ENCODE measurements at places on chromosomes 5 and 9.
A peak's percentile ranks its signal among the peaks of the same experiment; 100 is the strongest.

GRCh38 chr5:108642170-108642906, 105.4 kb upstream of the FER start:
- peak; percentile 68 for DNase-seq

DNA sequence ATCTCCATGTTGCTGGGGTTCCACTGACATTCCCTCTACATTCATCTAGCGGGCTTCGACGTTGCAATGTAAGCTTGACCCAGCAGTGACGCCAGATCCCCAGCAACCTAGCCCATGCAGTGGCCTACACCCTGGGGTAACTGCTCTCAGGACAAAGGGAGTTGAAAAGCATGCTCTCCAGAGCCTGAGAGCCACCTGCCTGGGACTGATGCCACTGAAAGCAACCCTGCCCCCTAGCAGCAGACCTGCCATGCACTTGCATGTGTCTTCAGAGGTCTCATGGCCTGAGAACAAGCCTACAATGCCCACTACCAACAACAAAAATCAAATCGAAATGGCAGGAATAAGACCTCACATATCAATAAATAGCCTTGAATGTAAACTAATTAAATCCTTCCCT, 330.3 kb downstream of the TRIM36 start:
- no peak for DNase-seq

DNA sequence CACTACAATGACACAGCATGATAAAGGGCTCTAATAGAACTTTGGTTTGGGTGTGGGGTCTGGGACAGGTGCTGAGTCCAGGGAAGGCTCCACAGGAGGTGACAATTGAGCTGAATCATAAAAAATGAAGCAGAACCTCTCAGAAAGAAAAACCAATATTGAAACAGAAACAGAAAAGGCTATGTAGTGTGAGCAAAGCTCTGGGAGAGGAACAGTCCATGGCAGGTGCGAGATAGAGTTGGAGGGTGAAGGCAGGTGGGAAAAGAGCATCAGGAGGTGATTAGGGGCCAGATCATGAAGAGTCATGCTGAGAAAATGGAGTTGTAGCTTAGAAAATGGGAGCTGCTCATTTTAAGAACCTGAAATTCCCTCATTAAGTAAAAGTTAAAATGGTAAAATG, 164.9 kb downstream of the KCTD16 start:
- no peak for DNase-seq

- DNase-seq = no peak
These were observed 253.8 kb downstream of the ENC1 start for GRCh38 chr5:74386571-74387334.

DNA sequence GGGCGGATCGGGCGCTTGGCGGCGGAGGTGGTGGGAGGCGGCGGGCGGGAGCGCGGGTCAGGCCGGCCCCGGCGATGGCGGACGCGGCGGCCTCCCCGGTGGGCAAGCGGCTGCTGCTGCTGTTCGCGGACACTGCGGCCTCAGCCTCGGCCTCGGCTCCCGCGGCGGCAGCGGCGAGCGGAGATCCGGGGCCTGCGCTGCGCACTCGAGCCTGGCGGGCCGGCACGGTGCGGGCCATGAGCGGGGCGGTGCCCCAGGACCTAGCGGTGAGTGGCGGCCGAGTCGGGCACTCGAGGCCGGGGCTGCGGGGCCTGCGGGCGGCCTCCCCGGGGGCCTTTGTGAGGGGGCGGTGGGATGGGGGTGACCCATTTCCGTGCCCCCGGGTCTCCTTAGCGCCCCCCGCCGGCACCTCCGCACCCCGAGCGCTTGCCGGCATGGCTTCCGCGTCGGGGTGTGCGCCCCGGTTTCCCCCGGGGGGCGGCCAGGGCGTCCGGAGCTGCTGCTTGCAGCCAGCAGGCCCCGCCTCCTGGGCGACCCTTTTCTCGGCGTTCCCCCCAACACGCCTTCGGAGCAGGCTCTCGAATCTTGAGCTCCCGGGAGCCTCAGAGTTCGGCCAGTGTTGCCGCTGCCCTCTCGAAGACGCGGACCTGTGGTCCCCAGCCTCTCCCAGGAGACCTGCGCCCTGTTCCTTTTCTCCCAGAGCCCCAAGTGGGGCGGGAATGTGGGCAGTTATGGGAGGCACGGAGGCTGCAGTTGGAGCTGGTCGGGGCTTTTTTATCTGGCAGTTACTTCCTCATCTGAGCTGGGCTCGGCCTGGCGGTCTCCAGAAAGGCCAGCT, 456 bp downstream of the KDM3B start:
- peak; percentile 70 for DNase-seq

DNA sequence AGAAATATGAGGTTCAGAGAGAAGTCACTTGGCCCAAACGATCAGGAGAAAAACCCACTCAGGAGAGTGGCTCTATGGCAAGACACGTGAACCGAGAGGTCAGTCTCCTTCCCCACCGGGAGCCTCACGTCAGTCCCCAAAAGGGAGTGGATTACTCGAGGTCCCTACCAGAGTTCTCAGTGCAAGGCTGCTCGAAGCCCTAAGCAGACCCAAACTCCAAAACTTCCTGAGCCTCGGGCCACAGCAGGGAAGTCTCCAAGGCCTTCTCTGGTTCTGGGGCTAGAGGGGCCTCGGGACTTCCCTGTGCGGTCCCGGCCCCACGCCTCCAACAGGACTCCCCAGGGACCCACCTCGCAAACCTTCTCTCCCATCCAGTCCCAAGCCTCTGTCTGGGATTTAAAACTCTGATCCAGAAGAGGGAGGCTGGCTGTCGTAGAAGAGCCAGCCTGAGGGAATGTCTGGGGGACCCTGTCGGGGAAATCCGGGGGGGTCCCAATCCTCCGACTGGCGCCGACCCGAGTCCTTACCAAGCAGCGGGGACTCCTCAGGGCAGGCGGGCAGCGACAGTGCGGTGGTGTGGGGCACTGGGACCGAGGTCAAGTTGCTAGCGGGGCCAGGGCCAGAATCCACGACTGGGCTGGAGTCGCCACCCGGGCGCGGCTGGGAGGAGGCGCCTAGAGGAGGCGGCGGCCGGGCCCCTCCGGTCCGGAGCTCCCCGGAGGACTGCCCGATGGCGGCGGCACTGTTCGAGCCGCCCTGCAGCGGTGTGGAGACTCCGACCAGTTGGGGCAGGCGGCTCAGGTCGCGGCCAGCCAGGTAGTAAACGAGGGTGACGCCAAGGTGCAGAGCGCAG, 679 bp downstream of the B4GALT1 start:
- DNase-seq = peak; percentile 26

- no peak for DNase-seq
These were observed at the start of gene CFAP77 for GRCh38 chr9:132409828-132410528. Gene CFAP77 (plus strand): TSS chr9:132410211. CDS start chr9:132410272, 61 bp downstream.

DNA sequence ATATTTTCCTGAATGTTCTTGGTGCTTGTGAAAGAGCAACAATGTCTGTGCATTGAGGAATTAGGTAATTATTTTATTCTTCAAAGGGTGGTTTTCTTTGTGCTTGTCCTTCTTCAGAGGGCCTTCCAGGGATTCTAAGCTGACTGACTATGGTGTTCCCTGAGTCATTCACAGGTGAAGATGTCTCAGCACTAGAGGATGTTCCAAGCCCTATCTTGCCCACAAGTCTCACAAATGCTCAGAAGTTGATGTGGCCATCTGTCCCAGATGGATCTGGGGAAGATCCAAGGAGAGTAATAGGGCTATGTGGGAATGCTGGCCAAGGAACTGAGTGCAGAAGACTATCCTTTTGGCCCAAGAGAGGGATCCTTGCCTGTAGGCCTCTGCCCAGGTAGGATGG, 120.9 kb downstream of the ADAMTSL1 start:
- no peak for DNase-seq

DNA sequence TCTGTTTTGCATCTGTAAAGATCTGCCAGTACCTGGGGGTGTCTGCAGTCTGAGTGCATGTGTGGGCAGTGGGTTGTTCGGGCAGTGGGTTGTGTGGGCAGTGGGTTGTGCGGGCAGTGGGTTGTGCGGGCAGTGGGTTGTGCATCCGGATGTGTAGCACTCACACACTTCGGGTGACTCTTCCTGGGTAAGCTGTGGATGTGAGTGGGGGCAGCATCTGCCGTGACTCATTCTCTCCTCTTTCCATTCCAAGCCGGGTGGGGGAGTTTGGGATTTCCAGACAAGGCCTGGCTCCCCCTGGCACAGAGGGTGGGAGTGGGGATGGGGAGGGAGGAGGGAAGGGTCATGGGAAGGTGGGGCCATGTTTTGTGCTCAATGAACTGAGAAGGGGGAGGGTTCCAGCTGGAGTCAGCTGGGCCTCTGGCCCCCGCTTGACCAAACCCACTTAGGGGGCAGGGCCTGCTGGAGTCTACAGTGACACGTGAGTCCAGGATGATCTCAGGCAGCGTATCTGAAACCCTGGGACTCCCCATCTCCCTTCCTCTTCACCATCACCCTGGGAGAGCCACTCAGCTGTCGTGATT, 8.3 kb downstream of the CRB2 start:
- no peak for DNase-seq

- DNase-seq = no peak
These were observed 1021.9 kb downstream of the CDH12 start for GRCh38 chr5:21831145-21831787.

DNA sequence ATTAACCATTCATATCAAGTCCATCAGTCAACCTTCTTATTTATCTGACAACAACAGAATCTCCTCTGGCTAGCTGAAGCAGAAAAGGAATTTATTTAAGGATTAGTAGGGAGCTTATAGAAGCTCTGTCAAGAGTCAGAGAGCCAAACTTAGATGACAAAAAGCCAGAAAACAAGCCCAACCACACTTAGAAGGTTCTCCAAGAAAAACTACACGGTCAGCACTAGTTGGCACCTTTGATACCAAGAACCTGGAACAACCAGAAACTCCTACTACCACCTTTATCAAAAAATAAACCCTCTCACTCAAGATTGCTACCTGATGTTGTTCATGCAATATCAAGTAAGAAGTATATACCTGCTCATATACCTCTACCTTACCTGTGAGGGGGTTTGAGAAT, 36.9 kb downstream of the RANBP6 start:
- no peak for DNase-seq

GRCh38 chr5:135890867-135891266, 4.8 kb downstream of the IL9 start:
- peak; percentile 51 for DNase-seq

GRCh38 chr5:71600783-71601182, 13.6 kb downstream of the MCCC2 start:
- DNase-seq = no peak

DNA sequence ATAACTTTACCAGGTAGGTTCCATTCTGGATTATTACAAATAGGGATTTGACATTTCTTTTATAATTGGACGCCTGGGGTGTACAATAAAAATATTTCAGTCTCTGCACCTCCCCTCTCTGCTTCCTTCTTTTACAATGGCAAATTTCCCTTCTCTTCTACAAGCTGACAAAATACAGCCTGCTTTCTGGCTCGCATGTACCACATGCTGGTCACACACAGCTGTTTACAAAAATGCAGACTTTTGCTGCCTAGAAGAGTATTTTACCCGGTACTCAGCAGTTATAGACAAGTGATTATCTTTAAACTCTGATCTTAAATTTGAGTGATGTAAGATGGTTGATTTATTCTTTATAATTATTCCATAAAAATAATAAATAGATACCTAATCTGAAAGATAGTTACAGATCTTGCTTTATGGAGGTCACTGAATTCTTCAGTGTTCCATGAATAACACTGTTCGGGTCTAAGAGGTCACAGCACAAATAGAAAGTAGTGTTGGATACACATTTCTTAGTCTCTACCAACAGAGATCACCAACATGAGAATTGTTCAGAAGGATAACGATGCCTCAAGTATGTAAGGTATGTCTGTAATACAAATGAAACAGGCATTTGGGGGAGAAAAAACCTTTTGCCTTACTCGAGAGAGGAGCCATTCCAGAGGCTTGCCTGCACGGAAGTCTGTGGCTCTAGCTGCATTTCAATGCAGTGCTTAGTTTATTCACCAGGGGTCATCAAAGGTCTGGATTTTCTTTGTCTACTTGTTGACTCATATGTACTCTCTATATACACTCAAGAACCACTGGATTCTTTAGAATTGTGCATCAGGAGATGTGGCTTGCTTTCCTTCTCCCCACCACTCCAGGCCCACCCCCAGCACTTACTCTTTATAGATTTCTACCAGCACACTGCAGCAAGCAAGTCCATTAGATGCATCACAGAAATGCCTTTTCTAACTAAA, 206.6 kb upstream of the RFX3 start:
- peak; percentile 20 for DNase-seq

- peak; percentile 86 for DNase-seq
These were observed at the start of gene GRHPR for GRCh38 chr9:37422289-37423104. Gene GRHPR (plus strand): TSS chr9:37422696. CDS start chr9:37422751, 55 bp downstream.

DNA sequence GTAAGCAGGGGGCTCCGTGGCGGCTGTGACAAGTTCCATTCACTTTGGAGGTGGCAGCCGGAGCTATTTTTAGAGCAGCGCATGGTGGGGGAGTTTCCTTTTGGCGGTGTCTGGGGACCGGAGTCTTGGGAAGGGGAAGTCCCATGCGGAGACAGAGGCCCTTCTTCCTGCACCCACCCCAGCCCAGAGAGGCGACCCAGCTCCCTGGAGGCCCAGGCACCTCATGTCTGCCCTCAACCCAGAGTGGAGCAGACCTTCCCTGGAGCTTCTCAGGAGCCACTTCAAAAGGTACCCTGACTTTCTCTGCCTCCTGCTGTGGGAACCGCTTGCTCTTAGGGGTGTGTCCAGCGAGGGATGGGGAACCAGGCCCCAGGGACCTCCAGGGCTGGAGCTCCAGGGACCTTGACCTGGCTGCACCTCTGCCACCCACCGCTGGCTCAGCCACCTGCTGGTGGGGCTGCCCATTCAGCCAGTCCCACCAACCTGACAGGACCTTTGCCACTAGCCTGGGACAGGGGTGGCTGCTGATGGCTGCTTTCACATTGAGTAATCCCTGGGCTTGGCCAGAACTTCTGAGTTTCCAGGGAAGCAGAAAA, 34.1 kb downstream of the NEK6 start:
- DNase-seq = peak; percentile 8

DNA sequence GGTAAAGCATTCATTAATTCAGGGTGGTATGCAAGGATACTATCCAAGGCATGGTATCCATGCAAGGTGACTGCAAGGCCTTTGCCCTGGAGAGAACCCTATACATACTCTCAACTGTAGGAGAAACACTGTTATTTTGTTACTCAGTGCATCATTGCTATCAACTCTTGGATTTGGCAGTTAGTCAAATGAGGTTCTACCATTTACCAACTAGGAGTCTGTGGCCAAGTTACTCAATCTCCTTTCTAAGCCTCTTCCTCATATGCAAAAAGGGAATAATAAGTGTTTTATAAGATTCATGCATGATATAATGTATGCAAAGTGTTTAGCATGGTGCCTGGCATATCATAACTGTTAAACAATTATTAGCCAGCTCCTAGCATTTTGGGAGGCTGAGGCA, 4.0 kb downstream of the PCDHGC3 start:
- no peak for DNase-seq

DNA sequence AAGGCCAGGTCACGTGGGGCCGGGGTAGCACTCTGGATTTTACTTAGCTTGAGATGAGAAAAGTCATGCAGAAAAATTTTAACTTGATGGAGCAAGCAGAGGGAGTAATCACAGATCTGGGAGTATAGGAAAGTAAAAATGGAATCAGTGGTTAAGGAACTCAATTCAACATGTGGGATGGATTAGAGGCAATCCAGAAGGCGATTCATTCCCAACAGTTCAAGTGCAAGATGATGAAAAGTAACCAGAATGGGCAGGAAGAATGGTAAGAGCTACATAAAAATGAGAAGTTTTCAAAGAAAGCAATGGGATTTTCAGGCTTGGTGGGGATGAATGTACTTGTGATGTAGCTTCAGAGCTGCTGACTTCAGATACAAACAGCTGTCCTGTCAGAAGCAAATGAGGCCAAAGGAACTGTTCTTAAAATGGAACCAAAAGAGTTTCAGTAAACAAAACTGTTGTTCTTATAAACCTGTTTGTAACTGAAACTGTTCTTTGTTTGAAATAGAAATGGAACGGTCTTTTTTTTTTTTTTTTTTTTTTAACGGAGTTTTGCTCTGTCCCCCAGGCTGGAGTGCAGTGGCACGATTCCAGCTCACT, 5.6 kb upstream of the SEC24A start:
- no peak for DNase-seq
